ENCODE measurements at places on chromosomes 4 and X. TPM values are rescaled to one million over a fixed set of nuclear protein-coding genes. Genes with fewer than 3 reads are reported as not detected.

Gene PCDH10
- total RNA-seq = not detected

Gene GABRE
- not detected for total RNA-seq

Gene HTRA3
- total RNA-seq = not detected

Gene MYOZ2
- not detected for total RNA-seq

Gene MYL5
- 13.9 TPM for total RNA-seq

Gene HSFX1
- 0.32 TPM for total RNA-seq

Gene TEX13B
- not detected for total RNA-seq

Gene SPON2
- 23.9 TPM for total RNA-seq

Gene IL13RA2
- total RNA-seq = not detected

Gene HHIP
- total RNA-seq = not detected

Gene GPR173
- total RNA-seq = not detected

Gene UGT2B15
- not detected for total RNA-seq

Gene SLC6A14
- not detected for total RNA-seq

Gene TMEM31
- not detected for total RNA-seq

Gene SYTL5
- not detected for total RNA-seq

Gene S100P
- total RNA-seq = not detected

Gene GAGE1
- not detected for total RNA-seq

Gene TMPRSS11F
- total RNA-seq = not detected

Gene LAS1L
- total RNA-seq = 39.1 TPM

Gene ENPEP
- 0.25 TPM for total RNA-seq

Gene EVC2
- 3.2 TPM for total RNA-seq

Gene BGN
- total RNA-seq = not detected

Gene PSAPL1
- total RNA-seq = not detected

Gene SPANXN1
- total RNA-seq = not detected

Gene FAM236D
- total RNA-seq = not detected

Gene PRKX
- 103 TPM for total RNA-seq

Gene TRO
- total RNA-seq = 0.47 TPM

Gene PLXNB3
- 0.52 TPM for total RNA-seq

Gene NSG1
- total RNA-seq = 0.62 TPM

Gene SCML1
- total RNA-seq = 11.6 TPM
